Muscle of leg (tissue), 16 donors: ENCODE measurements at places on chromosomes 6 and 20. TPM values are rescaled to one million over a fixed set of nuclear protein-coding genes. Genes with fewer than 3 reads are reported as not detected.
A peak's percentile ranks its signal among the peaks of the same experiment; 100 is the strongest.

- no peak for DNase-seq
Observed at GRCh38 chr6:105097288-105097687, 82.5 kb downstream of the POPDC3 start.

DNA sequence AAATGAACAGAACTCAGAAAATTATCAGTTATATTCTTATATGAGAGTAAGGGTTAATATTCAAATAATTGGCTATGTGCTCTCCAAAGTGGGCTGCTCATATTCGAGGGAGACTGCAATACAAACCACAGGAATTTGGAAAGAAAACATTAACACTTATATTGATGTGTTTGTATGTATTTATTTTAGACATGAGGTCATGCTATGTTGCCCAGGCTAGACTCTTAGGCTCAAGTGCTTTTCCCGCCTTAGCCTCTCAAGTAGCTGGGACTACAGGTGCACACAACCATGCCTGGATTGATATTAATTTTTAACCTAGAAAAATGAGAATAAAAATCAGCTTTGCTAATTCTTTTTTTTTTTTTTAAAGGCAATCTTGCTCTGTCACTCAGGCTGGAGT is 35.0 kb downstream of the BTBD9 start:
- DNase-seq, result no peak

- peak; percentile 23 for DNase-seq
Observed at GRCh38 chr6:134936931-134937330, 13.0 kb downstream of the ALDH8A1 start.

GRCh38 chr6:87909849-87910248 is 137.8 kb upstream of the SPACA1 start:
- no peak for DNase-seq

DNA sequence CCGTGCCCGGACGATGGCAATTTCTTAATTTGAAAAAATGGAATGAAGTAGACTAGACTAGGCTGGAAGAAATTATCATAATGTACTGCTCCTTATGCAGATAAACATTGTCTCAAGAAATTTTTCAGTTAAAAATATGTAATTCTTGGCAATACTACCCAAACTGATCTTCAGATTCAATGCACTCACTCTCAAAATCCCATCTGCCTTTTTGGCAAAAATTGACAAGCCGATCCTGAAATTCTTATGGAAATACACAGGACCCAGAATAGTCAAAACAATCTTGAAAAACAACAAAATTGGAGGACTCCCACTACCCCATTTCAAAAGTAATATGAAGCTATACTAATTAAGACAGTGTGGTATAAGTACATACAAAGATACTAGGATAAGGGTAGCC is 19.0 kb downstream of the SLC23A2 start:
- no peak for DNase-seq

DNA sequence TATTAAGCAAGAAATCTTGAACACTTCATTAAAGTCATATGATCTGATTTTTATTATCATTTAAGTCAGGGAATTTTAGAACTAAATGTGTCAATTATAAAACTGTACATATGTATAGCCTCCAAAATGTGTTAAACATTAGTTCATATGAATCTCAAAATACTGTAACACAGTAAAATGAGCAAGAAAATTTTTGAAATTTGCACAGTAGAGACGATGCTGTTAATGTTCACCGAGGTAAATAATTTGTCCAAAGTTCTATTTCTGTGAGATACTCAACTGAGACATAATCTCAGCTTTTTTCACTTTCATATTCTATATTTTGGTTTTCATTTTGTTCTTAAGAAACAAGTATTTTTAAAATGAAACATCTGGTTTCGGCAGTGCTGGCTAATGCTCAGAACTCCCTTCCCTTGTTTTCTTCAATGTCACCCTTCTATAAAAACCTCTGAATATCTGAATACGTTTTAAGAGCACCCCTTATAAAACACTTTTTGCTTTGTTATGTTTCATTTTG is 353.1 kb downstream of the LAMA2 start:
- peak; percentile 56 for DNase-seq

DNA sequence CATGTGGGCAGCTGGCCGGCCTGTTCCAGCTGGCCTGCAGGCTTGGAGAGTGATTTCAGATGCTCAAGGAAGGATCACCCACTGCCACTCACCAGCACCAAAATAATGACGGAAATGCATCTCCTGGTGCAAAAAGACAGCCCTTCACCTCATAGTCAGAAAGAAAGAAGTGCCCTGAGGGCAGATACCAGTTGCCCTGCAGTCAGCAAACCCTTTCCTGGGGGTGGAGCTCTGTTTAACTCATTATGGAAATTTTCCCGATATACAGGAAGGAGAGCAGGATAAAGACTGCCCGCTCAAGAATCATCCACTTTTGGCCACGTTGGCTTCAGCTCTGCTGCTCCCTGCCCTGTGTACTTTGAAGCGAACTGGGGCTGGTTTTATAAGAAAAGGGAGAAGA is 127.9 kb downstream of the GRM4 start:
- no peak for DNase-seq

DNA sequence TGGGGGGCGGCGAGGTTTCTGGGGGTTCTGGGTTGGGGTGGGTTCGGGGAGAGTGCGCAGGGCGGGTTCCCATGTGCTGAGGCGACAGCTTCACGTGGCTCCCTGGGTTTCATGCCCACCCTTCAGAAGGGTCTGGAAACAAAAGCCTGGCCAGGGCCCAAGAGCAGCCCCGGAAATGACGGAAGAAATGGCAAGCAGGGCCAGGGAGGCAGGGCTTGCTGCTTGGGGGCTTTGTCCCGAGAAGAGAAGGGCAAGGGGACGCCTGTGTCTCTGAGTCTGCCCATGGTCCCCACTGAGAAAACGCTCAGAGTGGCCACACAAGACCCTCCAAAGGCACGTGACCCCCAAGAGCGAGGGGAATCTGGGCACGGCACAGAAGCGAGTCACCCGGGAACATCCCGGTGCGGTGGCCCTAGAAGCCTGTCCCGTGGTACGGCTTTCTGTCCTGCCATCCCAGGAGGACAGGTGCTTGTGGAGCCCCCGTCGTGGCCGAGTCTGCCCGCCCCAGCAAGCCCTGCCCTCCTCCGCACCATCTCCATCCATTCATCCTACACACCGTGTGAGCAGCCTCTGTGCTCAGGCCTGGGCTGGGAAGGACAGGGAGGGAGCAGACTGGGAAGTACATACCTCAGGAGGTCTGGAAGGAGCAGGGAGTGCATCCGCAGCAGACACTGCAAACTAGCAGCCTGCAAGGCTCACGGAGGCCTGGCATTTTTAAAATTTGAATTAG is 9.0 kb downstream of the NPEPL1 start:
- no peak for DNase-seq

DNA sequence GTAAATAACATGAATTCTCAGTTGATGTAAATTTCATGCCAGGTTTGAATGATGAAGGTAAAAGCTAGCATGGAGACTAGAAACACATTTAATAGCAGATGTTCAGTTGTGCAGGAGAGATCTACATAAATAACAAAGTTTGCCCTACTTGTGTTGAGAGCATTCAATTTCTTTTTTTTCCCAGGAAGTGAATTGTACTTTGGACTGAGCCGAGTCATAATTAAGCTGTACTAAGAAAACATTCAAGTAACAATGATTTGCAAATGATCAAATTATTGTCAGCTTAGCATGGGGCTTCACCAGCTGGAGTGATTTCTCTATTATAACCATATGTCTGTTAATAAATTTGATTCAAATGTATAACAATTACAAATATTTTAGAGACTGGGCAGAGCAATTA is 893.5 kb upstream of the MAP3K7 start:
- no peak for DNase-seq

- DNase-seq, result no peak
Observed at GRCh38 chr20:9186396-9186795, 117.5 kb downstream of the PLCB4 start.

DNA sequence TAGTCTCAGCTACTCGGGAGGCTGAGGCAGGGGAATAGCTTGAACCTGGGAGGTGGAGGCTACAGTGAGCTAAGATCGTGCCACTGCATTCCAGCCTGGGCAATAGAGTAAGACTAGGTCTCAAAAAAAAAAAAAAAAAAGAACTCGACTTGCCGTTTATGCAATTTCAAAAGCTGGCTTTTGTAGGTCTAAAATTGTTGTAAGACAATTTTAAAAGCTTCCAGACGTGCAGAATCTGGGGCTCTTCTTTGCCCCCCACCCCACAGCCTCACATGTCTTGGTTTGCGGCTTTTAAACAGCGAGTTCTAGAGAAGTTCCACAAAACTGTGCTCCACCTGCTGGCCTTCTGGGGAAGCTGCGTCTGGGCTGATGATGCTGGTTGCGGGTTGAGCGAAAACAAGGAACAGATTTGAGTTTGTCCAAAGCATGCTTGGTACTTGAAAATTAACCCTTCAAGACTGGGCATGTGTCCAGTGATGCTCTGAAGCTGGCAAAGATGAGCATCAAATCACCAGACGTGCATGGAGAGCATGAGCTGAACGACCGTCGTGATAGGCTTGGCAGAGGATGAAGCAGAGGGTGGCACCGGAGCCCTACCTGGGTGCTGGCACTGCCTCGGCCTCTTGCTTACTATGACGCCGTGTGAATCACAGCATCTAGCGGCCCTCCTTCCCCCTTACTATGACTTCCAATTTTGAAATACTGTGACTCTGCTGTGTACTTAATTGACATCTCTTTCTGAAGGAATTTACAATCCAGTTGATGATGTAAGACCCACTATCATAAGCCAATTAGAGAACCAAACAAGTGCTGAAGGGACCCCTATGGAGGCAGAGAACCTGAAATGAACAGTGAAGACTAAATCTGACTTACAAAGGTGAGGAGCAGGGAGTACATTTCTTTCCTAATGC is 171.4 kb downstream of the GMPR start:
- peak; percentile 83 for DNase-seq

DNA sequence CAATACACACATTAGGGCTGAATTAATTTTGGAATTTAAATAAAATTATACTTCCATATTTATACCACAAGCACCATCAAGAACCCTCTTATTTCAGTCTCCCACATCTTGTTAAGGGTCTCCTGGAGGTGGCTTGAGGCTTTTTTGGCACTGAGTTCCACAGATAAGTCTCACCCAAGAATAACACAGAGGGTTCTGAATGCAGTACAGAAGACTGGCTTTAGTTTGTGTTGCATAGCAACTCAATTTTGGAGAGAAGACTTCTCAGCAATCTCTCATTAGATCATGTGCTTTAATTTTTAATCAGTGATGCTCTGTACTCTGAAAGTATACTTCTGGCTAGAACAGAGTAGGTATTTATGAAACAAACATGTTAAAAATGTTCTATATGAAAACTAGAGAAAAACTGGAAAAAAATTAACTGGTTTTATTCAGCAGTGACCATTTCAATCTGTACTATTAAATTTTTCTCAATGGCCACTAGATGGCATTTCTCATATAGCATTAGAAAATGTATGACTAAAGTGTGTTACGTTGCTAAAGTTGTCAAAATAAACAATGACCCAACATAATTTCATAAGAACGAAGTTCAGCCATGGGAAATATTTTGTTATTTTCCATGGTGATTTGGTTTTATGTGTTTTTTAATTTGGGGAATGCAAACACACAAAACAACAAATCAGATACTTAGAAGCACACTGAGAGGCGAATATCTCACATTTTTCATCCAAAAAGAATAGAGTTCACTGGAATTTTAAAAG is 32.7 kb upstream of the MAP7 start:
- DNase-seq, result peak; percentile 80

- DNase-seq, result peak; percentile 4
Observed at GRCh38 chr6:83707829-83708545, 914 bp downstream of the SNAP91 start.

DNA sequence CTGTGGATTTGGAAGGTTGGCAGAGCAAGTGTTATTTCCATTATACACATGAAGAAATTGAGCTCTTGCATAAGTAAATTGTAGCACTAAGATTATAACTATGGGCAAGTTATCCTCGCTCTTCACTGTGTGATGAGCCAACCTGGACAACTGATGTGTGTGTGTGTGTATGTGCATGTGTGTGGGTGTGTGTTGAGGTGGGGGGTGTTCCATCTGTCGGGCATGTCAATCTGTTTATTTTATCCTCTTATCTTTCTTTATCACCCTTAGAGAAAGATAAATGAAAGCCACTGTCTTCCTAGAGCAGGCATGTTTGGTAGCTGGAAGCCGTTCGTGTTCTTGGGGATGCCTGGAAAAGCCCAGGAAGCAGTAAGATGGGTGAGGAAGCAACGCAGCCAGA is 3.0 kb upstream of the DSP start:
- no peak for DNase-seq

DNA sequence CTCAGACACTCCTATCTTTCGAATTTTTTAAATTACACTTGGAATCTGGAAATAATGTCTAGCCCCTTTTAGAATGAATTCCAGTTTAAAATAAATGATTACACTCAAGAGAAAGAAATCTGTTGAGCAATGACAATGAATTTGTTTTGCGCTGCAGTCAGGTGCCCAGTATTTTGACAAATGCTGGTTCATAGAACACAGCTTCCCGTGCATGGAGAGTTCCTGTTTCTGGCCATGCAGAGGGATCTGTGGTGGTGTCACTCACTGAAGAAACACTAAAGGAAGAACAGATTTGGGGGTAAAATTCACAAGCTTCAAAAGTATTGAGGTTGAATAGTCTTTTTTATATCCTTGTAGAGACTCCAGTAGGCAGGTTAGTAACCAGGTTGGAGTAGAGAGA is 113.4 kb upstream of the CEP85L start:
- DNase-seq, result no peak

DNA sequence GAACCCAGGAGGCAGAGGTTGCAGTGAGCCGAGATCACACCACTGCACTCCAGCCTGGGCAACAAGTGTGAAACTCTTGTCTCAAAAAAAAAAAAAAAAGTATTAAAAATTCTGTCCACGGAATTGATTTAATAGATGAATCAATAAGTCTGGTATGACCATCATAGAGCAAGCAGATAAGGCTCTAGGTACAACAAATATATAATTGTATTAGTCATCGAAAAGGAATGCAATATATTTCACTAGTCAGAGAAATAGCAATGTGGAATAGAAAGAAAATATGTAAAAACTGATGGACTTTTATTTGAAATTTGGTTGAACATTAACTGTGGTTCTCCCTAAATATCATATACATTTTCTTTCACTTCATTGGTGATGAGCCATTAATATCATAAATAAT is 476.8 kb upstream of the AGPAT4 start:
- DNase-seq, result no peak

DNA sequence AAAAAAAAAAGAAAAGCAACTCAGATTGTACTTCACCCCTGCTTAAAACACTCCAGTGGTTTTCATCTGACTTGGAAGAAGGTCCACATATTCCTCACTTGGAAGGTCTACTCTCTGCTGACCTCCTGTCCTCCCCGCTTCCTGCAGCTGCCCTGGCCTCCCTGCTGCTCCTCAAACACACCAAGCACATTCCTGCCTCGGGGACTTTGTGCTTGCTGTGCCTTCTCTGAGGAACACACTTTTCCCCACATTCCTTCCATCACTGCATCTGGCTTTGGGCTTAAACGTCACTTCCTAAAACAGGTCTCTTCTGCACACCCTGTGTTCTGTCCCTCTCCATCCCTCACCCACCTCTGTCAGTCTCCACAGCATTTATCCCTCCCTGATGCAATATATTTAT is 4.9 kb upstream of the PDYN start:
- no peak for DNase-seq

- DNase-seq, result no peak
Observed at GRCh38 chr6:11625302-11625701, 87.8 kb downstream of the TMEM170B start.

Gene SULF2
- 35.6 TPM for total RNA-seq

Gene HLA-B
- 139 TPM for total RNA-seq

Gene TGM3
- total RNA-seq, result 0.49 TPM

Gene DUSP15
- total RNA-seq, result 1.6 TPM

Gene ADGRF4
- not detected for total RNA-seq

Gene CFAP206
- 0.22 TPM for total RNA-seq

Gene SCGN
- total RNA-seq, result not detected

Gene CDSN
- not detected for total RNA-seq

Gene DAAM2
- total RNA-seq, result 25.8 TPM

Gene FOXC1
- 1.2 TPM for total RNA-seq

Gene SOBP
- 13.6 TPM for total RNA-seq

Gene F13A1
- 48.6 TPM for total RNA-seq

Gene FAM184A
- total RNA-seq, result 7.0 TPM
